Myocyte (in vitro differentiated cells): ENCODE measurements at places on chromosomes 7 and 10. TPM values are rescaled to one million over a fixed set of nuclear protein-coding genes. Genes with fewer than 3 reads are reported as not detected.
A peak's percentile ranks its signal among the peaks of the same experiment; 100 is the strongest.

Gene ZNF777
- 13.9 and 14.5 TPM in 2 replicates for total RNA-seq

GRCh38 chr10:819326-819725, 112.2 kb downstream of the LARP4B start:
- peak; percentile 29 for DNase-seq

DNA sequence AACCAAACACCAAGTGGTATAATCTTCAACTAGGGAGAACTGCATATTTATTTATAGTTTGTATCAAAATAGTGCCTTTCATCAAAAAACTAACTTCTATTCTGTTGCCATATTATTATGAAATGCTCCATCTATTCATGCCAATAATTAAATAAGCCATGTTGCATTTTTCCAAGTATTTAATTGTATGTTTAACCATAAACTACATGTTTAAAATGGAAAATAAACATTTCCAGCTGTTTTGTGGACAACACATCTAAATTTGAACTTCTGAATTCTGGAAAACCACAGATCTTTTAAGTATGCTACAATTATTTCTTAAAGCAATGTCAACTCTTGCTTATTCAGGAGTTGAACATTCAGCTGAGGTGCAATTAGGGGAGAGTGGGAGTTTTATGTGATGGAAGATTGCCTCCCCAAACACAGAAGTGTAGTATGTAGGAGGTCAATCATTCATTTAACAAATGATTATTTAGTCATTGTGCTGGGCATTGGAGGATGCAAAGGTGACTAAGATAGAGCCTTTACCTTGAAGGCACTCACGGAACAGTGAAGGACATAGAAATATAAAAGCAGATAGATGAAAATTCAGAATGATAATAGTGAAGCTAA, 80.7 kb upstream of the PPP1R3C start:
- no peak for DNase-seq

GRCh38 chr10:78830062-78830975, 238.4 kb upstream of the ZMIZ1 start:
- no peak for DNase-seq

- peak; percentile 44 for DNase-seq
Observed at GRCh38 chr7:155694851-155695250, 50.4 kb downstream of the RBM33 start.

- no peak for DNase-seq
Observed at GRCh38 chr10:103086799-103087198, 106.3 kb downstream of the NT5C2 start.

DNA sequence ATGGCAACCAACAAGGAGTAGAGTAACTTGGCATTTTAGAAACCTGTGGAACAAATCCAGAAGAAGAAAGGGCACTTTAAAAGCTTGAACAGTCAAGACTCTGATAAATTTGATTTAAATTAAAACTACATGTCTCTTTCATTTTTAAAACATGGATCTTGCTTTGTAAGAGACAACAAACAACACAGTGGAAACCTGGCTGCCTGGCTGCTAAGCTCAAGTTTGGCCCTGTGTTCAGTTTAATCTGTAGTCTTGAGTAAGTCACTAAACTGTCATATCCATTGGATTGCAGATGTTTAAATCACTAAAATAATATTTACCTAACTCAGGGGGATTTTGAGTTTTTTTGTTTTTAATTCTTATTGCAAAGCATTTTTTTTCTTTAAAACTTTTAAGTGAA, 374.9 kb upstream of the SEMA3D start:
- DNase-seq: no peak

- DNase-seq: no peak
Observed at GRCh38 chr7:123051916-123052315, 56.4 kb upstream of the TAS2R16 start.

Gene SHTN1
- 3.2 and 3.6 TPM in 2 replicates for total RNA-seq

DNA sequence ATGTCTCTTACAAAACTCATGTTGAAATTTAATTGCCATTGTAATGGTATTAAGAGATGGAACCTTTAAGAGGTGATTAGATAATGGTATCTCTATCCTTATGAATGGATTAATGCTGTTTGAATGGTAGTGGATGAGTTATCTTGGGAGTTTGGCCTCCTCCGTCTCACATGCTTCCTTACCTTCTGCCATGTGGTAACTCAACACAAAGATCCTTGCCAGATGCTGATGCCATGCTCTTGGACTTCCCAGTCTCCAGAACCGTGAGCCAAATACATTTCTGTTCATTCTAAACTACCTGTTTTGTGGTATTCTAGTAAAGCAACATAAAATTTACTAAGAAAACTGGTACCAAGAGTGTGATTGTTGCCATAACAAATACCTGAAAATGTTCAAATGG, 23.2 kb downstream of the PTEN start:
- no peak for DNase-seq

GRCh38 chr7:51309361-51310130, 7.1 kb downstream of the COBL start:
- no peak for DNase-seq

Gene TMEM213
- total RNA-seq: not detected in 2 replicates

Gene TMEM270
- not detected in 2 replicates for total RNA-seq

DNA sequence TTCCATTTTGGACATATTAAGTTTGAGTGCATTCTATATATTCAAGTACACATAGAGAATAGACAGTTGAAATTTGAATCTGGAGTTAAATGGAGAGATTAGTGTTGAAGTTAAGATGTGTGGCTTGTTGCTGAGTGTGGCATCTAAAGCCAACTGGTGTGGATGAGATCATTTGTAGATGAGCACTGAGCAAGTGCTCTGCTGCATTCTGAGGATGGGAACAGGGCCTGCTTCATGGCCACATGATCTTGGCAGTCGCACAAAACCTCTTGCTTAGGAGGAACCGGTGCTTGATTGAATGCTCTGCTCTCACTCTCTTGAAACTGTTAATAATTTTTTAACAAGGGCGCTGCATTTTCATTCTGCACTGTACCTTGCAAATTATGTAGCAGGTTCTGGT, 62.0 kb downstream of the EPDR1 start:
- DNase-seq: peak; percentile 95

Gene SKAP2
- total RNA-seq: 43.3 and 48.1 TPM in 2 replicates

Gene ZNF722
- not detected in 2 replicates for total RNA-seq

DNA sequence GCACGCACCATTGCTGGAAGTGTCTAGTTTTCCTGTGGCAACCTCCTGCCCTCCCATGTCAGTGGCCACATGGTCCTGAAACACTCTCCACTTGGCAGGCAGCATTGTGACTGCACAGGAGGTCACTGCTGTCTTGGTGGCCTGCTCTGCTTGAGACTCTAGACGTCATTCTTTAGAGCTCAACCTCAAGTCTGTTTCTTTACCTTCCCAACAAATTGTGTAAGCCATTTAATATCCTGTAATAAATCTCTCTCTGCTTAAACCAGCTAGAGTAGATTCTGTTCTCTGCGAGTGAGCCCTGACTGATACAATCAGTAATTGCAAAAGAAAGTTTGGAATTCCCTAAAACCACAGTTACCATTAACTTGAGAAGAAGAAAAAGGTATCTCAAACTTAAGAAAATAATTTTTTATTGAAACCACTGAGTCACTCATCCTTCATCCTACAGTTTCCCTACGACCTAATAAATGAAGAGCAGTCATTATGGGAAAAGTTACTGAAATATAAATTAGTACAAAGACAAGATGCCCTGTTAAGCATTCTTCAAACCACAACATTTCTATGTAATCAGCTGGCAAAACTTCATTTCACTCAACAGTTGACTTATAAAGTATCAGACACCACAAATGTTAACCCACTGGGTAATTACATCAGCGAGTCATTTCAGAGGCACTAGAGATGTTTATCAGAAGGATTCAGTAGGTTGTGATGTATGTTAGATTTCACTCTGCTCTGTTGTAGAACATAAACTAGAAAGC, 18.0 kb downstream of the SLC25A13 start:
- DNase-seq: peak; percentile 55

Gene GLI3
- 2.7 and 3.7 TPM in 2 replicates for total RNA-seq

Gene PIK3CG
- not detected in 2 replicates for total RNA-seq

GRCh38 chr7:111532625-111533024, 29.7 kb downstream of the IMMP2L start:
- DNase-seq: peak; percentile 64

GRCh38 chr10:126376956-126377355, 11.3 kb downstream of the ADAM12 start:
- peak; percentile 80 for DNase-seq

GRCh38 chr7:114432061-114432460, 17.4 kb downstream of the FOXP2 start:
- DNase-seq: no peak

Gene PNLIPRP3
- 0.56 and 0.99 TPM in 2 replicates for total RNA-seq

DNA sequence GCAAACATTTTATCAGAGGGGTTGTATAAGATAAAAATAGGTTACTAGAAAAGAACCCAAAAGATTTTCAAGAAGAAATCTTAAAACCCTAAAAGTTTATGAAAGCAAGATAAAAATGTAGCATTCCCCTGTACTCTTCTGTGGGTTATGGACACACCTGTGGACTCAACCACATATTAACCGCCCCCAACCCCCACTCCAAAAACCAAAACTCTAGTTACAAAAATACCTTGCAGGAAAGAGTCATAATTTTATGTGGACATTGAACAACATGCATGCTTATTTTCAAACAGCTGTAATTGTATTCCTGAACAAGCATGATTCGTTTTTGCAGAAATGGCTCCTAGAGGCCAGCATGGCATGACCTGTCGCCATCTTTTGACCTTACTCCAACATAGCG, 466.9 kb downstream of the PHTF2 start:
- no peak for DNase-seq
